Aorta (tissue), 5 donors: ENCODE measurements at places on chromosomes 12 and 14. TPM values are rescaled to one million over a fixed set of nuclear protein-coding genes. Genes with fewer than 3 reads are reported as not detected.

DNA sequence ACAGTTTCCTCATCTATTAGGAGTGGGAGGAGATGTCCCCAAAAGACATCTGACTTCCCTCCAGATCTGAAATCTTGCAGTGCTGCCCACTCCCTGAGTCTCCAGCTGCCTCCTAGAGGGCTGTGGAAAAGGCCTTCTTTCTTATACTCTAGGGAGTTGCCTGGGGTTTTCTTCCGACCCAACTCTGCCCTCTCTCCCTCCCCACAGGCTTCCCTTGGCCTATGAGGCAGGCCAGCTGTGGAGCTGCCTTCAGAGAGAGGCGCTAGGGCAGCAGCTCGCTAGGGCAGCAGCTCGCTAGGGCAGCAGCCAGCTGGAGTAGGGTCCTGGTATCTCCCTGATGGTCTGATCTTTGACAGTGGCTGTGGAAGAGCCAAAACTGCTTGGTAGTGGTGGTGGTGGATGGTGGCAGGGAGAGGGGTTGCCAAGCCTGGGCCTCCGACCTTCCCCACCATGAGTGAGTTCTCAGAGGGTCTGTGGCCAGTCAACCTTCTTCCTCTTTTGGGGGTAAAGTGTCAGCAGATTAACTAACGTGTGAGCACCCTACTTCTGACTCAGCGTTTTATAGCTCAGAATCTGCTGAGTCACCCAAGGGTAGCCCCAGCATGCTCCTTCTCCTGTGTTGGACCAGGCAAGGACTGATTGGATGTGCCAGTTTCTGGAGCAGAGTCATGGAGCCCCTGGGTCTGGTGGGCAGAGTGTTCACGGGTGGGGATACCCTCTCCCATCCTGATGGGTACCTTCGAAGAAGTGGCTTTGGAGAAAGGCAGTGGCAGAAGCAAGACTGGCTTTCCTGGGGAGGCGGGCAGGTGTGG, 2.3 kb downstream of the SLC48A1 start:
- no peaks in the 10 kb centered on the region for H3K27me3 ChIP-seq
- DNase-seq: no peak
- no peak overlapping the region for H3K4me3 ChIP-seq
- peak overlapping the region; percentile 34 for H3K27ac ChIP-seq
- peaks cover 5% of the 10 kb centered on the region for H3K4me1 ChIP-seq

DNA sequence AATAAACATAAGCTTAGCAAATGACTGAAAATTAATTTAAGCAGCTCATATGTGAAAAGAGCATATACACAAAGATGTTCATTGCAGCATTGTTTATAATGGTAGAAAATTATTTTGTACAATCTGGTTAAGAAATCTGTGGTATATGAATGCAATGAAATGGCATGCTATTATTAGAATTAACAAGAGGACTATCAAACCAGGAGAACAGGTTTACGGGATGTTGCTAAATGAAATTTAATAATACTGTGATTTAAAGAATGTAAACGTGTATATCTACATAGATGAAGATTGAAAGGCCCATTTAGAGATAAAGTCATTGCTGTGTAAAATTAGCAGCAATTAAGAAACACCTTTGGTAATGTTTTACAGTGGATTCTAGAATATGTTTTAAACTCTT, 70.5 kb downstream of the EID3 start:
- H3K36me3 ChIP-seq: no peaks in the 10 kb centered on the region
- no peak overlapping the region for H3K4me3 ChIP-seq
- DNase-seq: no peak
- H3K27ac ChIP-seq: no peak overlapping the region

DNA sequence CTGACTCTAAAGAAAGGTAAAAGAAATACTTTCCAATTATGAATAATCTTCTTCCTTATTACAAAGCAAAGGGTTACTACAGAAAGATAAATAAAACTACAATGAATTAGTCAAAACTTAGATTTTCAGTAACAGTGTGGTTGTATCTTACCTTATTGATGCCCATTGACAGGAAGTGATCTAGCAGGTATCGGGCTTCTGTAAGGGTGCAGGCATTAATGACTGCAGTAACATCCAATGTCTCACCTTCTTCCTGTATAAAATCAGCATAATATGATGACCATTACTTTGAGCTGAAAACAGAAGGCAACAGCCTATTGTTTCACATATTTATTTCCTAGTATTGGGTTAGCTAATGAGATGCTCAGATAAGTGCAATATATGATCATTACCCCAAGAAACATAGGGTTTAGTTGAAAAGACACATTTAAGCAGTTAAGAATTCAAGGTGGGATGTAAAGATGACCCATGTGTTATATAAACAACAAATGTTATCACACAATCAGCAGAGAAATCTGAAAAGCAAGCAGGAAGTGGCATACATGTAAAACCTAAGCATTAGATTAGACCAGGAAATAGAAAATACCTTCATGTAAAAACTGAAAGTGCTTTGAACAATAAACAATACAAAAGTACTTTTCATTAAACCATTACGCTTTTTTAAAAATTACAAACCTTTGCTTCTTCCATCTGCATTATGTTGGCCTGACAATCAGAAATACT, 111.2 kb downstream of the KIF21A start:
- H3K36me3 ChIP-seq: peaks cover 4% of the 10 kb centered on the region
- H3K4me1 ChIP-seq: no peaks in the 10 kb centered on the region
- no peak overlapping the region for H3K4me3 ChIP-seq
- H3K27me3 ChIP-seq: no peaks in the 10 kb centered on the region
- no peak overlapping the region for H3K27ac ChIP-seq
- DNase-seq: no peak

GRCh38 chr14:95935228-95935822, 58.7 kb downstream of the TUNAR start:
- no peaks in the 10 kb centered on the region for H3K4me1 ChIP-seq
- peaks cover 2% of the 10 kb centered on the region for H3K27me3 ChIP-seq
- DNase-seq: no peak
- H3K36me3 ChIP-seq: no peaks in the 10 kb centered on the region

DNA sequence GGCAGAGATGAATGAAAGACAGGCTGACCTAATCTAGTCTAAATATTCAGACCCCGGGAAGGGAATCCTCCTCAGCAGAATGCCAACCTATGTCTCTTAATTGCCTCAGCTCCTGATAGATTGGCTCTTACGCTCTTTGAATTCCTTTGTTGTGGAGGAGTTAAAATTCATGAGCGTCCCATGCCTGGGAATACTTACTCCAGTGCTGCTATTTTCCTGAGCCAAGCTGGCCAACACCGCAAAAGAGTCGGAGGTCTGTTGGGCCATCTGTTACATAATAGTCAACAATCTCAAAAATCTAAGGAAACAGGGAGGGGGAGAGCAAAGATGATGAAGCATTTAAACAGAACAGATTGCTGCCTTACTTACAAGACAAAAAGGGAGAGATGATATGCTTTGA, 182.8 kb downstream of the ASCL1 start:
- no peaks in the 10 kb centered on the region for H3K27me3 ChIP-seq
- H3K36me3 ChIP-seq: no peaks in the 10 kb centered on the region
- H3K4me3 ChIP-seq: no peak overlapping the region
- DNase-seq: no peak

DNA sequence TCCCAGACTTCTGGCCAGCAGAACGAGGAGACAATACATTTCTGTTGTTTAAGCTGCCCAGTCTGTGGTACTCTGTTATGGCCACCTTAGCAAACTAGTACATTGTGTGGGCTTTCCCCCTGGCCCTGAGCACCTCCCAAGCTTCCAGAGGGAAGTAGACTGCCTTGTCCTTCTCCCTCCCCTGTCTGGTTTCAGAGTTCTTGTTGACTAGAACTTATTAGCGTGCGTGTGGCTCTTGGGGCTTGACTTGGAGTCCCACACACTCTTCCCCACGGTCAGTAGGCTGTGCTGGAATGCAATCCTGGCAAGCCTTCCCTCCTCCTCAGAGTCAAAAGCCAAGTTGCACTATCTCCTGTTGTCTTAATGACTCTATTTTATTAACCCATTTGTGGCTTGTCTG, 27.7 kb downstream of the FBLN5 start:
- no peaks in the 10 kb centered on the region for H3K36me3 ChIP-seq
- H3K4me3 ChIP-seq: no peak overlapping the region
- H3K4me1 ChIP-seq: peaks cover 9% of the 10 kb centered on the region
- DNase-seq: peak; percentile 70
- no peaks in the 10 kb centered on the region for H3K27me3 ChIP-seq

The TGM1 gene
- 0.88 TPM for polyA plus RNA-seq

The YBX3 gene
- 353 TPM for polyA plus RNA-seq

The SLC6A12 gene
- polyA plus RNA-seq: 0.38 TPM

The EML5 gene
- 0.63 TPM for polyA plus RNA-seq

The RERG gene
- polyA plus RNA-seq: 66.9 TPM

The PIWIL1 gene
- polyA plus RNA-seq: not detected
